ENCODE measurements at places on chromosomes 13 and 19.

GRCh38 chr13:98998831-98999638 lies 21.2 kb upstream of the DOCK9 start:
- peak; percentile 39 for DNase-seq

DNA sequence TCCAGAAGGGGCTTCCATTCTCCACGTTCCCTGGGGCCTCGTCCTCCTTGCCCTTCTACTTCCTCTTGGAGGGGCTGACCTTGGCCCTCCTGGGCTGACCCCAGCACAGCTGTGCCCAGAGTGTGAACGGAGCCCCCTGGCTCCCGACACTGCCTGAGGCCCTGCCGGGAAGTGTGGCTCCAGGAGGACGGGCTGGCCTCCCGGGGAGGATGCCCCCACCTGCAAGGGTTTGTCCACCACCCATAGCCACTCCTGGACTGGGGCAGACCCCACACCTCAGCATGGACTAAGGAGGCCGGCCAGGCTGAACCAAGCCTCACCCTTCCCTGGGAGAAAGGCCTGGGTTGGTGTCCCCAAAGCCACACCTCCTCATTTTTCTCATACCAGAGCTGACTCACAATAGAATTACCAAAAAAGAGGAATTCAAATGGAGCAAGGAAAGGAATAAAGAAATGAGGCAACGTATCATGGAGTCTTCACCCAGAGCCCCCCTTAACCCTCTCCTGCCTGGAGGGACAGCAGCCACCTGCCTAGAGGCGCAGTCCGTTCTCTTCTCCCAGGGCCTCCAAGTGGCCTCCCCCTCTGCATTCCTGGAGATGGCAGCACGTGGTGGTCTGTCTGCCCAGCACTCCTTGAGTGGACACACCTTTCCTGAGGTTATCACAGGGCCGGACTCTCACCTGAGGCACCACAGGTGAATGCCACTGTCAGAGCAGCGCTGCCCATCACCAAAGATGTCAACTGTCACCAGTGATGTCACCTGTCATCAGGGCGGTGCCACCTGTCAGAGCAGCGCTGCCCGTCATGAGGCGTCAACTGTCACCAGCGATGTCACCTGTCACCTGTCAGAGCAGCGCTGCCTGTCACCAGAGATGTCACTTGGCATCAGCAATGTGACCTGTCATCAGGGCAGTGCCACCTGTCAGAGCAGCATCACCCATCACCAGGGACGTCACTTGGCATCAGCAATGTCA lies 3.1 kb upstream of the C13orf46 start:
- no peak for DNase-seq

DNA sequence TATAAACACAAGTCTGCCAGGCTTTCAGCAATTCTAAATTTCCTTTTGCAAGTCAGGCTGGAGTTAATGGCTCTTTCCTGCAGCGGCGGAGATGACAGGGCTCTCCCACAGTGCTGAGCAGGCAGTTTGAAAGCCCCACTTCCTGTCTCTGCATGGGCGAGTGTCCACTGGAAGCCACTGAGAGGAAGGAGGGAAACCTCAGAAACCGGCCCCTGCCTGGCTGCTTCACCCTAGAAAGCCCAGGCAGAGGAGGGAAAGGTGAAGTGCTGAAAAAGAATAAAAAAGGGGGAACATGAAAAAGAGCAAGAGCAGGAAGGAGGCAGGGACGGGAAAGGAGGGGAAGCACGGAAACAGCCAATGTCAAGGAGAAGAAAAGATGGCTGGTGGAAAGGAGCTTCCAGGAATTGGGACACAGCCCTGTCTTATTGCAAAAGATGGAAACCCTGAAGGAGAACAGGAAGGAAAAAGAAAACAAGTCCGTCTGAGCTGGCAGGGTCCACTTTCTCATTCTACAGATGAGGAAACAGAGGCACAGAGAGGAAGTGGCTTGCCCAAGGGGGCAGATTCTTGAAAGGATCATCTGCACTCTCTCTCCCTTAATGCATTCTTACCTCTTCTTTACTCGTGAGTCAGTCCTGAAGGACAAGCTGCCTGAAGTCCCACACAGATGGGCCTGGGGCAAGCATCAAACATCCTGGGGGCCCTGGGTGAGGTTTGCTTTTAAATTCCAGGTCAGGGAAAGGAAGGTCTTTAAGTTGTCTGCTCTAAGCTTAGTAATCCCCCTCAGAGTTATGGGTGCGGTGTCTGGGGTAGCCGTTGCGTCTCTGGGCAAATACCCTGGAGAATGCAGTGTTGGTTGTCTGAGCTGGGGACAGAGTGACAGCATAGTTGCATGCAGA lies 38.8 kb upstream of the ALOX5AP start:
- no peak for DNase-seq

GRCh38 chr19:32519023-32519422 lies 62.0 kb upstream of the PDCD5 start:
- no peak for DNase-seq

DNA sequence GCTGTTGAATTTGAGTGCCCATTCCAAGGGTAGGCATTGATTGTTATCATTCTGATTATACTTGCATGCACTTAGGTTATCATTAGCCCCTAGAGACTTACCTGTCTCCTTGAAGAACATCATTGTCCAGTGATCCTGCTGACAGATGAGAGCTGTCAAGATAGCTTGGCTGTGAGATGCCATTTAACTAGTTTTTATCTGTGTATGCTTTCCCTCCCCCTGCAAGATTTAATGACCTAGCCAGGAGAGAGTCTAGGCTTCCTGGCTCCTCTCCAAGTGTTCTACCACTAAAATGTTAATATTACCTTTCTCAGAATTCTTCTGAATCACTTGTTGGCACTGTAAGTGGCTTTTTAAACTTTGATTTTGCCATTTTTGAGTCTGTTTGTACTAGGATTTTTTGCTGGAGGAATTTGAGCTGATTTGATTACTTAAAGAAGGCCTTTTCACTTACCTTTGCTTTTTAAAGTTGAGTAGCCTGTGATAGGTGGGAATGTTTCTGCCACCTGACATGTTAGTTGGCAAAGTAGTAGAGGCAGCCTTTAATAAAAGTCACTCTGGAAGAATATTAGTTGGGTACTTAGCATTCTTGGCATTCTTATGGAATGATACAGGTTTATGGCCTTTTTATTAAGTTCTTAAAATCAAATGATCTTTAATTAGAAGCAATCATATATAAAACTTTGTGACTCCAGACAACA lies 41.1 kb downstream of the ARHGAP35 start:
- no peak for DNase-seq

DNA sequence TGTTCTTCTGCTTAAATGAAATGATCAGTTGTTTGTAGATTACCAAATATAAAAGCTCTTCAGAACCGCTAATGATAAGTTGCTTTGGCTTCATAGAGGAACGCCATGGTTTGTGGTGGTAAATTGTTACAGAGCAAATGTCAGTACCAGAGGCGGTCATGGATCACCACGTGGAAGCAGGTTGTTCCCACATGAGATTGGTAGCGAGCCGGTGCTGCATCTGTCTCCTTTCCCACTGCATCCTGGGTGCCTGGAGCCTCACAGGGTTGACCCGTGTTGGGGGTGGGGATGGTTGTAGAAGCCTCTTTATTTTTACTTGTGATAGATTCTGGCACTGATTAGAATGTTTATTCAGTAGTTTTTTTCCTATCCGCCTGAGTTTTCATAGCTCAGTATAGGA lies 14.7 kb downstream of the GARRE1 start:
- no peak for DNase-seq

- DNase-seq, result peak; percentile 55
Observed at GRCh38 chr19:13881251-13881691, 4.3 kb downstream of the NANOS3 start.

DNA sequence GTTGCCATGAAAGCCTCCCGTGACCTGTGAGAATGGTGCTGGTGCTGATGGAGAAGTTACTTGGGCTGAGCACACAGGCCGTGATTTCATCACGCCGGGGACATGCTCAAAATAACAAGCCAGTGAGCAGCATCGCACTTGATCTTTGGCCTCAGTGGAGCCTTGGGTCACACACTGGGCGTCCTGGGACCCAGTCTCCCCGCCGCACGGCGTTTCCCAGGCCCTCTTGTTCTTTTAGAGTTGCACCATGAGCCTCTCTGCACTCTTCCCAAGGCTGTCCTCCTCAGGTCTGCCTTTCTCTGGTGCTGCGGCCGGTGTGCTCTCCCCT lies 9.5 kb upstream of the NDUFS7 start:
- DNase-seq, result no peak

- no peak for DNase-seq
Observed at GRCh38 chr13:31772231-31772630, 32.9 kb downstream of the RXFP2 start.

DNA sequence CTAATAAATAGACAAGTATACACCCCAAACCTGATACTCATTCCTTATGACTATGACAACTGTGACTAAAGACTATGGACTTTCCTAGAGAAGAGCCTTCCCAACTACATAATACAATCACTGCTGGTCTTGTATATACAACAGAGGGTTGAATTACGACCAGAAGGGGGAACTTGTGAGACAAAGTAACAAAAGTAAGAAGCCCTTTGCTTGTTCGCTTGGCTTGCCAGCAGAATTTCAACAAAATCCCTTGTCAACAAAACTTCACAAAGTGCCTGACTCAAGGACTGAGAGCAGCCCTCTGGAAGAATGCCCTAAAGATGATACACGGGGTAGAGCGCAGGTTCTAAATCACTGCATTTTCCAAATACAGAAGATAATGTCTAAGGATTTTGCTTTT lies 99.4 kb downstream of the WASF3 start:
- no peak for DNase-seq

DNA sequence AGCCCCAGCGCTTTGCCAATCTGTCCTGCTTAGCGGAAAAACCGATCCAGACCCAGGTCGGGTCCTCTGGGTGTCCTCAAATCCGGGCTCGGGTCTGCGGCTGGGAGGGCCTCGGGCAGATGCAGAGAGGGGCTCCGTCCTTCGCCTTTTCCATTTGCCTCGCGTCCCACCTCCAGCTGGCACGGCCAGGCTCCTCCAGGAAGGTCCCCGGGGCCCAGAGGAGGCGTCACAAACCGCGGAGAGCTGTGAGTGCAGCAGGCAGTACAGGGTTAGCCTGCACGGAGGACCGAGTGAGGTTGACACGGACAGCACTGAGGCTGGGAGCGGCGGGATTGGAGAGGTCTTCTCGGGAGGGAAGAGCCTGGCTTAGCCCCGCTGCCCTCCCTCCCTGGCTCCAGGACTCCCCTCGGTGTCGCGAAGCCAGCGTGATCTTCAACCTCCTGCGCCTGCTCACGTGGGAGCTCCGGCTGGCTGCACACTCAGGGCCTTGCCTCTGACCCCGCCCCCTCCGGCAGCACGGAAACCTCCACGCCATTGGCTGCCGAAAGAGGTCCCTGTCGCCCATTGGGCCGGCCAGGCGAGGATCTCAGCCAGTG lies 2.8 kb upstream of the IFNL2 start:
- DNase-seq, result peak; percentile 31

DNA sequence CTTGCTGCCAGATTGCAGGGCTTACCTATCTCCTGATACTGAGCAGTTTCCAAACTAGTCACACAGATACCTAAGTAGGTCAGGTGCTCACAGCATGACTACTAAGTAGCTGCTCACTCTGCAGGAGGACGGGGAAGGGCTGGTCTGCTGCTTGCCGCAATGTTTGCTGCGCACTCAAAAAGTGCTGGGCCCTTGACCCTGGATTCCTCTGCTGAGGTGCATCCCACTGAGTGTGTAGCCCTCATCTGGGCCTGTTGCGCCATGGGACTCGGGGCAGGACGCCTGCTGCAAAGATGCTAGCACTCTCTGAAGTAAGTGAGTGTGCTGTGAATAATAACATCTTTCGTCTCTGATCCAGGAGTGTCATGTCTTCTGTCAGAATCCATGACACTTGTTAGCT lies 59.2 kb upstream of the MEDAG start:
- no peak for DNase-seq

GRCh38 chr13:49238621-49239020 lies 9.1 kb upstream of the CDADC1 start:
- no peak for DNase-seq

- no peak for DNase-seq
Observed at GRCh38 chr13:47632311-47632710, 368.8 kb downstream of the SUCLA2 start.

DNA sequence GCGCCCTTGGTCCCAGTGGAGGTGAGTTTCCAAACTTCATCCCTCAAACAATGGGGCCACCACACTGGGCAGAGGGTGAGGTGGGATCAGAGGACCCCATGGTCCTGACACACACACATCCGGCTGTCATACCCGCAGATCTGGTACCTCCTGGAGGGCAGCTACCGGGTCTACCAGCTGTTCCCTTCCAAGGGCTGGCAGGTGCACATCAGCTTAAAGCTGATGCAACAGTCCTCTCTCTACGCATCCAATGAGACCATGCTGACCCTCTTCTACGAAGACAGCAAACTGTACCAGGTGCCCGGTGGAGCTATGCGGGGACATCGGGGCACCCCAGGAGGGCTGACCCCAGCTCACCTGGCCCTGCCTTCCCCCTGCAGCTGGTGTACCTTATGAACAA lies 14.0 kb upstream of the PSMD8 start:
- DNase-seq, result no peak

GRCh38 chr19:1066251-1066747 lies 668 bp upstream of the ARHGAP45 start:
- no peak for DNase-seq

DNA sequence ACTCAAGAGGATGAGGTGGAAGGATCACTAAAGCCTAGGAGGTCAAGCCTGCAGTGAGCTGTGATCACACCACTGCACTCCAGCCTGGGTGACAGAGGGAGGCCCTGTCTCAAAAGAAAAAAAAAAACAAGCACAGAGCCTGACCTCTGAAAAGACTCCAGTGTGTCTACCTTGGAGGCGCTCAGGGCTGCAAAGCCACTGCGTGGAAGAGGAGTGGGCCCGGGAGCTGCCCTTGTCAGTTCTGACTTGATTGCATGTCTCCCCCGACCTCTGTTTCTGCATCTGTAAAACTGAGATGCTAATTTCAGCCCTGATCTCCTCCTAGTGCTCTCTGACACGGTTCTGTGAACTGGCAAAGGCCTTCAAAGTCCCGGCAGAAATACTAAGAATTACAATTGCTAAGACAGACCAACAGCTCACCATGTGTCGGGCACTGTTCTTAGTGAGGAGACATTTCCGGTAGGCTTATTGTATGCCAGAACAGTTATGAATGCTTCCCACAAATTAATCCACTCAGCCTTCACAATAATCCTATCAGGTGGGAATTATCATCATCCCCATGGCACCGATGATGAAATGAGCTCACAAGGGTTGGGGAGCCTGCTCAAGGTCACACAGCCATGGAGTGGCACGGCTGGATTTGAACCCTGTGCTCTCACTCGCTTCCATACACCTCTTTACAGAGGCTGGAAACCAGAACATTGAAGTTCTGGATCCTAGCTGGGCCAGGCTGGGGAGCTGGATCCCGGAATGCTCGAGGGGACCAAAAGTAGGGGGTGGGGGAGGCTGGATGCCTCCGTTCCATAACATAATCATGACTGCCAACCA lies 3.5 kb downstream of the AKT2 start:
- DNase-seq, result no peak

DNA sequence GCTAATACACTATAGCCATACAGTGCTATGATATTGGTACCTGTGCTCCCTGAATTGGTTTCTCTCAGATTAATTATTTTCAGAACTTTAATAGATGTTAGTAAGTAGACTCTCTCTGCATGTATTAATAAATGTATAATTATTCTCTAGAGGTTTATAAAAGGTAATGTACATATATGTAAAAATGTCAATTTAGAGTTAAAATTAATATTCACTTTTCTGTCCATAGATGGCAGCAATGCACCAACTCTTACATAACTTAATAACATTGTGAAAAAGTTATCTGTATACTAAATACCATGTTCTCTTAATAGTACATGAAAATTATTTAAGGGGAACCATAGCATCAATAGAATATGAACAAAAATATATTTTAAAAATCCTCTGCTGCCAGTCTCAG lies 515.0 kb upstream of the KLHL1 start:
- DNase-seq, result no peak

- no peak for DNase-seq
Observed at GRCh38 chr13:98776644-98777043, 24.2 kb upstream of the SLC15A1 start.

GRCh38 chr13:113664751-113665596 lies 2.0 kb upstream of the GRK1 start:
- no peak for DNase-seq

All from stimulated activated CD8-positive, alpha-beta memory T cell treated with anti-CD3 and anti-CD28 coated beads, Interleukin-4, amount 100 ng/mL, for 48 hours (primary cell).